Regular cardiac myocyte (primary cell): ENCODE measurements at places on chromosomes 6 and 20. TPM values are rescaled to one million over a fixed set of nuclear protein-coding genes. Genes with fewer than 3 reads are reported as not detected.

Gene ZC2HC1B
- not detected in 2 replicates for total RNA-seq

Gene ZC3H12D
- under 0.01 TPM in 2 replicates for total RNA-seq

Gene ZFP57
- total RNA-seq = not detected in 2 replicates

Gene GID8
- 37.4 and 43.1 TPM in 2 replicates for total RNA-seq
